Kidney (tissue), 22 donors: ENCODE measurements at places on chromosomes 5 and 9. TPM values are rescaled to one million over a fixed set of nuclear protein-coding genes. Genes with fewer than 3 reads are reported as not detected.

CCL21 gene
- total RNA-seq, result 92.8 TPM

IFNW1 gene
- total RNA-seq, result not detected

TUSC1 gene
- 17.6 TPM for total RNA-seq

MROH2B gene
- not detected for total RNA-seq

FNIP1 gene
- total RNA-seq, result 31.1 TPM

DHFR gene
- 14.3 TPM for total RNA-seq

ELP1 gene
- total RNA-seq, result 25.2 TPM

DNA sequence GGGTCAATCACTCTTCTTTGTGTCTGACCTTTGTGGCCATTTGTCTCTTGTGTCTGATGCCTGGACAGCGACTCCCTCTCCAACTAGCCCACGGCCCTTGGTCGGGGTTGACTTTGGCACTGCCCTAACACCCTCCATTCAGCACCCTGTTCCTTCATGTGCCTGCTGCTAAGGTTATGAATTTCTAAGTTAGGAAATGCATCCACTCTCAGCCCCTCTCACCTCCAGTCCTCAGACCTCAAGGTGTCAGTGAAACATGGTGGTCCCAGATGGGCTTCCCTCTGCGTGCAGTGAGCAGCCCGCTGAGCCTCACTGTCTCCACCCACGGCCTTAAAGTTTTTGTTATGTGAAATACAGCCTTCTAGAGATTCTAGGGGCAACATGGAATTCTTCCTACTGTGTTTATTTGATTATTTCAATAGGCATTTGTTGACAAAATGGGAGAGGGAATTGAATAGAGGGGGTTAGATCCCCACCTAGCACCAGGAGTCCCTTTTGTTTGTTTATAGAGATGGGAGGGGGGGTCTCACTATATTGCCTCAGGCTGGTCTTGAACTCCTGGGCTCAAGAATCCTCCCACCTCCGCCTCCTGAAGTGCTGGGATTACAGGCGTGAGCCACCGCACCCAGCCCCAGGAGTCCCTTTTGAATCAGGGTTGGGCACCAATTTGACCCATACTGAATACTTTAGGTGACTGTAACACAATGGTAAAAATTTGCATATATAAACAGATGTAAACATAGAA is 1.6 kb upstream of the GLIPR2 start:
- no peak for DNase-seq

DNA sequence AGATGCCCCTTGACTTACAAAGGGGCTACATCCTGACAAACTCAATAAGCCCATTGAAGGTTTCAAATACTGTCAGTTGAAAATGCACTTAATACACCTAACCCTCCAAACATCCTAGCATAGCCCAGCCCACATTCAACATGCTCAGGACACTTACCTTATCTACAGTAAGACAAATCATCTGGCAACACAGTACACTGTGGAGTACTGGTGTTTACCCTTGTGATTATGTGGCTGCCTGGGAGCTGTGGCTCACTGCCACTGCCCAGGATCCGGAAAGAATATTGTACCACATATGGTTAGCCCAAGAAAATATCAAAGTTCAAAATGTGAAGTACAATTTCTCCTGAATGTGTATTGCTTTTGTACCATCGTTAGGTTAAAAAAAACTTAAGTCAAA is 562.2 kb downstream of the HTR1A start:
- DNase-seq, result no peak

DNA sequence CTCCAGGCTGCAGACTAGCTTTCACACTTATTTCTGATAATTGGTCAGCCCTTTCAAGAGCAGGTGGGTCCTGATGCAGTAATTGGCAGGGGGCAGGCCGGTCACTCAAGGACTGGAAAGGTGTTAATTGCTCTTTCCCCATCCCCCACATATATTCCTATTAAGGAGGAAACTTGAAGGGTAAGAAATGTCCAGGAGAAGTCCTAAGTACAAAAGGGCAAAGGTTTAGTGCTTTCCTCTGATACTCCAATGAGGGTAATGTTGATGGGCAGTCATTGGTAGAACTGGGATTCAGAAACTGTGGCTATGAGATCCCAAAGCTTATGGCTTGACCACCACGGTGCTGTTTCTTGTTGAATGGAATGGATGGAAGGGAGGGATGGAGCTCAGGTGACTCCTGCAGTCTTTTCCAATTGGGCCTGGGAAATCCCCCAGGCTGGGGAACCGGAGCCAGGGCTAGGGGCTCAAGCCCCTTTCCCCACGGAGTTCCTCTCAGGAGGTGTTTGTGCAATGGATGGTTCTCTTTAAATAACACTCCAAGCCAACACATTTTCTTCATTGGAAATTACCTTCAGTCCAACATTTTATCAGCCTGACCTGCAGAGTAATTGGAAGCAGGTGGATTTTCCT is 103.2 kb upstream of the ALDH1B1 start:
- DNase-seq, result no peak

GRCh38 chr5:816176-816575 is 31.6 kb upstream of the ZDHHC11B start:
- DNase-seq, result no peak

DNA sequence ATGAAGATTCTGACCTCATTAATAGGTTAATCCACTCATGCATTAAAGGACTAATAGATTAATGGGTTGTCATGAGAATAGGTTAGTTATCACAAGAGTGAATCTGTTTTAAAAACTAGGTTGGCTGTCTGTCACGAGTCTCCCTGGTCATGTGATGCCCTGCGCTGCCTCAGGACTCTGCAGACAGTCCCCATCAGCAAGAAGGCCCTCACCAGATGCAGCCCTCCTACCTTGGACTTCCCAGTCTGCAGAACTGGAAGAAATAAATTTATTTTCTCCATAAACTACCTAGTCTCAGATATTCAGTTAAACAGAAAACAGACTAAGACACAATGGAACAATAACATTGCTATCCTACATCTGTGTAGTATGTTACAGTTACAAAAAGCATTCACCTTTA is 227.4 kb downstream of the ASTN2 start:
- DNase-seq, result no peak

DNA sequence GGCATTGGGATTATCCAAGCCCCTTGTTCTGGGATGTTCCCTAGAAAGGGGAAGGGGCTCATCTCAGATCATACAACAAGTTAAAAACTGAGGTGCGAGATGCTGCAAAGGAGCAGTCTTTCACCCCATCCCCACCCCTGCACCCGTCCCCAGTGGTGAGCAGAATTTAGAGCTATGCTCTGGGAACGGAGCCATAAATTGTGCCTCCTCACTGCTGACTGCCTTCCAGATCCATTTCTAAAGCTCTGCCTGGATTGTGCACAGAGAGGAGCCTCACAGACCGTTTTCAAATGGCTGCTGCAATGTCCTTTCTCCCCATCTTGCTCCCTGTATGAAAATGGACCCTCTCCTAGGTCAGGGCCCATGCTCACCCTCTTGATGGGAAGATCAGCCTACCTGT is 8.3 kb downstream of the SLC25A48 start:
- no peak for DNase-seq

DNA sequence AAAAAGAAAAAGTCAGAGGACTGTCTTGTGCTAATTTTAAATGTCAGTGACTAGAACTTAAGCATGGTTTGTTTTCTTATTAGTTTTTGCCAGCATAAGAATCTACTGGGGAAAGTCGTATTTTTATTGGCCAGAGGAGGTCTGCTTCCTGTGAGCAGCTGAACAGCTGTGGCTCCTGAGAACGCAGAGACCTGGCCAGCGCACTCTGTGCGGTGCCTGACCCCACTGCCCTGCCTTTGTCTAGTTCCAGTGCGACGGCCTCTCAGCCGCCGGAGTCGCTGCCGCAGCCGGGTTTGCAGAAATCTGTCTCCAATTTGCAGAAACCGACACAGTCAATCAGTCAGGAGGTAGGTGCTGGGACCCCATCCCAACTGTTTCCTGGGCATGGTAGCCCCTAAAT is 42.5 kb downstream of the PRRC2B start:
- DNase-seq, result peak; percentile 34

DNA sequence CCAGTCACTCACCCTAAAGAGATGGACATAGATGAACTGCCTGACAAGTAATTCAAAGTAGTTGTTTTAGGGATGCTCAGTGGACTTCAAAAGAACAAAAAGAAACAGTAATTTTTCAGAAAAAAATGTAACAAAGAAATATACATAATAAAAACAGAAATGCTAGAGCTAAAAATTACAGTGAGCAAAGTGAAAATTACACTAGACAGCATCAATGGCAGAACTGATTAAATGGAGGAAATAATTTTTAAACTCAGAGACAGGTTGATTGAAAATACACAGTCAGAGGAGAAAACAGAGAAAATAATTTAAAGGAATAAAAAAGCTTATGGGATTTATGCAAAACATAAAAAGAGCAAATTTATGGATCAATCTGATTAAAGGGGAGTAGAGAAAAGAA is 1968.4 kb downstream of the EFNA5 start:
- DNase-seq, result no peak
